Calu3 (cell line): ENCODE measurements at places on chromosomes 6 and 20. TPM values are rescaled to one million over a fixed set of nuclear protein-coding genes. Genes with fewer than 3 reads are reported as not detected.

DNA sequence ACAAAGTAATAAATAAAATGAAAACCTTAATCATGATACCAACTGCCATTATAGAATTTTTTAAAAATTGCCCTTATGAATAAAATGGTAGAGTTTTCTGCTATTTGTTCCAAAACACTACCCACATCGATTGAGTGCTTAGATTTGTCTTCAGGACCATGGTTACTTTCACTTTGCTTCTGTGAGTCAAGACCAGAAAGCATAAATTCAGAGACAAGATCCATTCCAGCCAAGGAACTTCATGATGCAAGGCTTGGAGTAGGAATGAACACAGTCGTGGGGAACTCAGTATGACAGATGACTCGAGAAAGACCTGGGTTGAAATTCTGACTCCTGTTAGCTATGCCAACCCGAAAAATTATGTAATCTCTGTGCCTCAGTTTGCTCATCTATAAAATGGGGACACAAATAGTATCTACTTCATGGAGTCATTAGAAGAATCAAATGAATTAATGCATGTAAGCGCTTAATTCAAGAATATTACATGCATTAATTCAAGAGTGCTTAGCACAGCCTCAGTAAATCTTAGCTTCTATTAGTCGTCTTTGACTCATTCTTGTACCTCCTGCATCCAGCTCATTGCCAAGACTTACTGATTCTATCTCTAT lies 72.5 kb upstream of the MYLIP start:
- no peaks in the 10 kb centered on the region for H3K4me1 ChIP-seq
- no peak overlapping the region for H3K4me3 ChIP-seq
- no peak overlapping the region for H3K27ac ChIP-seq
- no peak for DNase-seq
- H3K27me3 ChIP-seq: no peaks in the 10 kb centered on the region

DNA sequence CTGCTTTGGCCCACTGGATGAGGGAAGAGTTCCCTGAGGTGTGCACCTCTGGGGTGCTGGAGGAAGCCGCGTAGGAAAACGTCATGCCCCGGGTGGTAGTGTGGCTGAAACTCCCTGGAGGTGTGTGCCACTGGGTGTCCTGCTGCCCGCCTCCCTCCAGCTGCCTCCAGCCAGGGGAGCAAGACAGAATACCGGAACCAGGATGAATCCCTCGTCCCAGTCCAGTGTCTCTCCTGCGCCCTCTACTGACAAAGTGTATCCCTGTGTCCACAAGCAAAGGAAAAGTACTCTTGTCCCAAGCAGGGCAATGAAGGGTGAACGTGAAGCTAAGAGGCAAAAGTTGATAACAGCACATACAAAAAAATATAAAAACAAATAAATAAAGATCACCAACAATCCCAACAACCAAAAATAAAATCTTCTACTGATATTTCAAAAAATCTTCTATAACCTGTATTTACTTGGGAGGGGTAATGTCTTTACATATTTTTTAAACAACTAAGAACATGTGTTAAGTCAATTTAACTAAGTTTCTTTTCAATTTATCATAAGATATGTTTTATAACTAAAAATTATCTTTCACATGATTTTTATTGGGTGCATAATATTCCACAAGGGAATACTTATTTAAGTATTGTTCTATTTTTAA lies 437.6 kb downstream of the MAFB start:
- no peak overlapping the region for H3K27ac ChIP-seq
- H3K36me3 ChIP-seq: no peaks in the 10 kb centered on the region
- no peaks in the 10 kb centered on the region for H3K4me1 ChIP-seq
- H3K27me3 ChIP-seq: peaks cover 3% of the 10 kb centered on the region

DNA sequence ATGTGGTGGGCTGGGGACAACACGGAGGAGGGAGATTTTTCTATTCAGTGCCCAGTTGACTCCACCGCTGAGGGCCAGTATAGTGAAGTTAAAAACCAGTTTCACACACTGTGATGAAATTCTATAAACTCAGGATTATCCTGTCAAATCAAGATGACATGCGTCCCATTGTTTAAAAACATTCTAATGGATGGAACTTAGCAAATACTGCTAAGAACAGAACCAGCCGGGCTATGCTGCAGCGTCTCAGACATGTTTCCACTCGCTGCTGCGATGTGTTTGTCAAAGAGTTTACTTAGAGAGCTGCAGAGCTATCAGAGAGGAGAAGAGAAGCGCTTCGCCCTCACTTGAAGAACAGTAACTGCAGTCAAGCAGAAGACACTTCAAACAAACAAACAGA lies 212.6 kb upstream of the FOXQ1 start:
- no peak overlapping the region for H3K4me3 ChIP-seq
- no peaks in the 10 kb centered on the region for H3K36me3 ChIP-seq
- H3K4me1 ChIP-seq: no peaks in the 10 kb centered on the region
- DNase-seq: no peak
- H3K27ac ChIP-seq: no peak overlapping the region

DNA sequence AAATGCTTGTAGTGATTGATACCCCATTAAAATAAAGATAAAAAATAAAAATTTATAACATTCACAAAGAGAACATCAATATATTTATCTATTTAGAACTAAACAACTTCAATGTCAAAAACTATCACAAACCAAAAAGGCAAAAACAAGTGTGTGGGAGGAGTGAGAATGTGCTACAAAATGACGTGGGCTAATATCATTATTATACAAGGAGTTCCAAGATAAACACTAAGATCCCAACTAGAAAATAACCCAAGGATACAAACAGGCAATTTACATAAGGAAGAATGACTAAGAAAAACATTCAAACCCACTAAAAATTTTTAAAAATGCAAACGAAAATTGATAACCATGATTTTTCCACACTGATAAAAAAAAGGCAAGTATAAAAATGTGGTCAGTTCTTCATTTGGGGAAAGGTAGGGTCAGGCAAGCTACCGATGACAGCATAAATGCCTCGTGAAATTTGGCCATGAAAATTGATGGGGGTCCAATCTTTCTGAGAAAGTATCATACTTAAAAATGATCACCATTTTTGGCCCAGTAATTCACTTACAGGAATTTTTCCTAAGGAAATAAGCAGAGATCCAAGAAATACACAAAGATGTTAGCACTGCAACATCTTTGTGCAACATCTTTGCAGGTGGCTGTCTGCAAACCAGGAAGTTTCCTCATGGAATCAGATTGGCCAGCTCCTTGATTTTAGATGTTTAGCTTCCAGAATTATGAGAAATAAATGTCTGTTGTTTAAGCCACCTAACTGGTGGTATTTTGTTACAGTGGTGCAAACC lies 140.2 kb downstream of the TMEM200A start:
- H3K4me3 ChIP-seq: no peak overlapping the region
- DNase-seq: no peak
- no peak overlapping the region for H3K27ac ChIP-seq
- H3K4me1 ChIP-seq: no peaks in the 10 kb centered on the region
- no peaks in the 10 kb centered on the region for H3K27me3 ChIP-seq

DNA sequence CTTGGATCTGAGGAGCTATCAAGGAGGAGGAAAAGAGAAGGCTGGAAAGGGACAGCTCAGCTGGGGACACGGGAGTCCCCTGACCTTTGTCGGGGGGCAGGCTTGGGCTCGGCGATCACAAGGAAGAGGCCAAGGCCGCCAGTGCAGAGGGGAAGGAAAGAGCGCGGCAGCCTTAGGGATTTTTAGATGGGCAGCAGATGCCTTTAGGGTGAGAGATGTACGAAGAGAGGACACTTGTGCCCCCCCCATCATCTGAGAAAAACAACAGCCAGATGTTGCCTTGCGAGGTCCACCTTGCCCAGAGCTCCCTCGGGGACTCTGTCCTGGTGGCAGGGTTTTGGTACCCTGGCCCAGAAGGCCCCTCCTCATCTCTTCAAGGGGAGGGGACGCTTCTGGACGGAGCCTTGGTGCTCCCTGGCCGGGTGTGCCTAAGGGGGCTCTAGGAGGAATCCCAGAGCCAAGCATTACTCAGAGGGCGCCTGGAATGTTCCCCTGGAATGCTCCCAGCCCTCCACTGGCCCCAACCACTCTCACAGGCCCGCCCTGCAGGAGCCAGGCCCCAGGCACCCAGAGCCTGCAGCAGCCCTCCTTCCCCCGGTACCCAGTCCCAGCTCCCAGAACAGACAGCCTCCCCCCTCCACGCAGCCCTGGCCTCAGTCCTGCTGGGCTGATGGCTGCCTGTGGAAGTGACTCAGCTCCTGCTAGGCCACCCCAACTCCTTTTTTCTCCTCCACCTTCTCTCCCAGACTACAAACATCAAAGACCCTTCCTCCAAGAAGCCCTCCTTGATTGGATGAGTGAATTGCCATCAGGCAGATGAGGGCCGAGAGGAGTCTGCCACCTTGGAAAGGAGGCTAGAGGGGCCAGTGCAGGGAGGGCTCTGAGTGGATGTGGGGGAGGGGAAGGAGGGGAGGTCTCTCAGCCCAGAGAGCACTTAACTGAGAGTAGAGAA lies 1.8 kb downstream of the ADAM33 start:
- no peak overlapping the region for H3K4me3 ChIP-seq
- peaks cover 81% of the 10 kb centered on the region for H3K27me3 ChIP-seq
- H3K4me1 ChIP-seq: no peaks in the 10 kb centered on the region
- no peak overlapping the region for H3K27ac ChIP-seq
- H3K36me3 ChIP-seq: no peaks in the 10 kb centered on the region

The DNAH8 gene
- 0.05 TPM in 1 of 2 replicates, not detected in the other for total RNA-seq

DNA sequence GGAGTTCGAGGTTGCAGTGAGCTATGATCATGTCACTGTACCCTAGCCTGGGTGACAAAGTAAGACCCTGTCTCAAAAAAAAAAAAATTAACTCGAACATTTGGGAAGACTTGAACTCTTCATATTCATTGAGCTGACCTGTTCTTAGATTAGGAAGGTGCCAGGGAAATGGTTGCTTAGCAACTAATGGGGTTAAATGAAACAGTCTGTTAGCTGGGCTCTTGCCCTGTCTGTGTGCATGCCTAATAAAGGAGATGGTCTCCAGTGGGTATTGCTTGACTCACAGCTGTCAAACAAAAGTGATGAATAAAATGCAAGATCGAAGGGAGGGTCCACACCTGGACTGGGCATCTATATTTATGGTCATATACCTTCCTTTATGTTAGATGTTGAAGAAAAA lies 101.8 kb downstream of the KLHL32 start:
- no peak for DNase-seq
- no peak overlapping the region for H3K4me3 ChIP-seq
- no peaks in the 10 kb centered on the region for H3K4me1 ChIP-seq
- H3K27ac ChIP-seq: no peak overlapping the region
- no peaks in the 10 kb centered on the region for H3K27me3 ChIP-seq

The OXT gene
- total RNA-seq: not detected in 2 replicates
